ENCODE measurements at places on chromosomes 12 and 14.

- DNase-seq = no peak
Measured at GRCh38 chr12:63052696-63053095, 98.3 kb downstream of the AVPR1A start.

DNA sequence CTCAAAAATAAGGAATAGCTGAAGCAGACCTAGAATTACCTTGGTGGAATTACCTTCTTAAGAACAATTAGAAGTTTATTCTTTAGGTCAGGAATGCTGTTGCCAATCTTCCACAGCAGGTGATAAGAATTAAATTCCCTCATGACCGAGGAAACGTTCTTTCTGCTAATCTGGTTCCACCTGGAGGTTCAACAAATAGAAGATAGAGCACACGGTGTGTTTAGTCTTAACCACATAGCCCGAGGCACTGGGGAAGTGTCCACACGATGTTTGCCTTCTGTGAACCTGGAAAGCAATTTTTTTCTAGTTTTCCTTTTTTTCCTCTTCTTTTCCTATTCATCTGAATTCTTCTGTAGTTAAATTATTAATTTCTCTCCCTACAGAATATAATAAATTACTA, 906.9 kb downstream of the NRXN3 start:
- DNase-seq = no peak

- no peak for DNase-seq
Measured at GRCh38 chr12:39592295-39592694, 27.3 kb downstream of the ABCD2 start.

- DNase-seq = peak; percentile 63
Measured at GRCh38 chr12:98228683-98229539, 286.5 kb upstream of the TMPO start.

DNA sequence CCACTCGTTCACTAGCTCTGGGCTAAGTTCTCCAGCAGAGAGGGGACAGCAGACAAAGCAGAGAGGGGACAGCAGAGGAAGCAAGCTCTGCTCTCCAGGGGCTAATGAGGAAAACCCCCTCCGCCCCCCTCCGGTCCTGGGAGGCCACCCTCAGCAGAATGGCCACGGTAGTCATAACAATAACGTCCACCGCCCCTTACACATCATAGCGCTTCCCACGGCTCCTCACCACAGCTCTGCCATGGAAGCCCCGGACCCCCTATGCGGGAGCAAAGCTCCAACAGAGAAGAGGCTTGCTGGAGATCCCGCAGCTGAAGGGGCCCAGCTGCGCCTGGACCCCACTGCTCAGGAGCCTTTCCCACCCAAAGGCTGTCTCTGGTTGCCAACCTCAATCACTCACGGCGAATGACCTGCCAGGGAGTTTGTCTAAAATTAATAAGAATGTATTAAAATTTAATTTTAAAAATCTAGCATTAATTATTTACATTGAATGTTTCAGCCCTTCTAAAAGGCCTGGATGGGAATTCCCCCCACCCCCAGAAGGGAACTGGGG, 17.4 kb downstream of the BEGAIN start:
- DNase-seq = no peak

DNA sequence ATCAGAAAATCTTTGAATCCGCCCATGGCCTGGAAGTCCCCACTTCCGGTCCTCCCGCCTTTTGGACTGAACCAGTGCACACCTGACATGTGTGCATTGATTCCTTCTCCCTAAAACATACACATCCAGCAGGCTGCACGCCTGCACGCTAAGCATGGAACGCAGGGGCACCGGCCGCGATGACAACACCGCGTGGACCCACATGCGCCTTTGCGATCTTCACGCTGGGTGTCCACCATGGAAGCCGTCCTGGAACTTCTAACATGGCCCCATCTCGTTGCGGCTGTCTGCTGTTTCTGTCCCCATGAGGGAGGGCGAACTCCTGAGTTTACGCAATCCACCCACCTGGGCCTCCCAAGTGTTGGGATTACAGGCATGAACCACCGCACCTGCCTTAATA, 73.7 kb downstream of the GALNT9 start:
- no peak for DNase-seq

- DNase-seq = no peak
Measured at GRCh38 chr12:96864335-96864734, 42.7 kb upstream of the NEDD1 start.

- DNase-seq = no peak
Measured at GRCh38 chr14:64715146-64715627, 11.0 kb downstream of the PLEKHG3 start.

DNA sequence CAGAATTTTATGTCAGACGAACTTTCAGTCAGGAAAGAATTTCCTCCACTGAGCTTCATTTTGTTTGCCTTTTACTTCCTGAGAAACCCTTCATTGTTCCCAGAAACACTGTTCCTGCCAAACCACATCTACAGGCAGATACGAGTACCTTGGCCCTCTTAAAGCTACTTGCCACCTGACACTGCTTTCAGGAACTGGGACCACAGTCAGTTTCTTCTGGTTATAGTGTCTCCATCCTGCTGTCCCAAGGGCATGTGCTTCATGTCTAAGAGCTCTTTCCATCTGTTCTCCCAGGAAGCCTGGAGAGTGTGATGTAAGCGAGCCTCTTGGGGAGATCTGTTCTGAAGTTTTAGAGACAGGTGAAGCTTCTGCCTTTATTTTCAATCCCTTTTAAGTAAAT, 161.7 kb upstream of the PLEKHA5 start:
- no peak for DNase-seq

- peak; percentile 32 for DNase-seq
Measured at GRCh38 chr12:47753021-47754001, 5.4 kb downstream of the RAPGEF3 start.

DNA sequence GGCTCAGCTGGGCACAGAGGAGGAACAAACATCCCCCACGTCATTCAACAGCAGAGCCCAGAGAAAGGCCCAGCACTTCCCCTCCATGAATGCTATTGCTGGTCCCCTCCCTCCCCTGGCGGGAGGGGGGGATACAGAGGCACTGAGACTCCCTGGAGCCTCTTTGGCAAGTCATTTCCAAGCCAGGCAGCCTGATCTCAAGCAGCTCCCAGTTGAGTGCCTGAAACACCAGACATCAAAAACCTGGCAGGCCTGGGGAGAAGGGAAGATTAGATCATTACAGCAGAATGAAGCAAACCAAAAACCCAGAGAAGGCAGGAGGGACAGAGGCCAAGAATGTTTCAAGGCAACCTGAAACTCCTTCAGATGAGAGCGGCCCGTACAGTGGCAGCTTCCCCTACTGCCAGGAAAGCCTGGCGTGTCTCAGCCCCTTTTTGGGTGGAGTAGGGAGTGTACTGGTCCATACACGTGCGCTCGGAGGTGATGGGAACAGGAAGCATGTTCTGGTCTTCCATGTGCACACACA, 92.1 kb downstream of the LRRC74A start:
- peak; percentile 55 for DNase-seq

GRCh38 chr12:130920119-130920703, 33.5 kb upstream of the ADGRD1 start:
- DNase-seq = no peak

- DNase-seq = no peak
Measured at GRCh38 chr12:45357539-45358417, 141.9 kb downstream of the ANO6 start.

DNA sequence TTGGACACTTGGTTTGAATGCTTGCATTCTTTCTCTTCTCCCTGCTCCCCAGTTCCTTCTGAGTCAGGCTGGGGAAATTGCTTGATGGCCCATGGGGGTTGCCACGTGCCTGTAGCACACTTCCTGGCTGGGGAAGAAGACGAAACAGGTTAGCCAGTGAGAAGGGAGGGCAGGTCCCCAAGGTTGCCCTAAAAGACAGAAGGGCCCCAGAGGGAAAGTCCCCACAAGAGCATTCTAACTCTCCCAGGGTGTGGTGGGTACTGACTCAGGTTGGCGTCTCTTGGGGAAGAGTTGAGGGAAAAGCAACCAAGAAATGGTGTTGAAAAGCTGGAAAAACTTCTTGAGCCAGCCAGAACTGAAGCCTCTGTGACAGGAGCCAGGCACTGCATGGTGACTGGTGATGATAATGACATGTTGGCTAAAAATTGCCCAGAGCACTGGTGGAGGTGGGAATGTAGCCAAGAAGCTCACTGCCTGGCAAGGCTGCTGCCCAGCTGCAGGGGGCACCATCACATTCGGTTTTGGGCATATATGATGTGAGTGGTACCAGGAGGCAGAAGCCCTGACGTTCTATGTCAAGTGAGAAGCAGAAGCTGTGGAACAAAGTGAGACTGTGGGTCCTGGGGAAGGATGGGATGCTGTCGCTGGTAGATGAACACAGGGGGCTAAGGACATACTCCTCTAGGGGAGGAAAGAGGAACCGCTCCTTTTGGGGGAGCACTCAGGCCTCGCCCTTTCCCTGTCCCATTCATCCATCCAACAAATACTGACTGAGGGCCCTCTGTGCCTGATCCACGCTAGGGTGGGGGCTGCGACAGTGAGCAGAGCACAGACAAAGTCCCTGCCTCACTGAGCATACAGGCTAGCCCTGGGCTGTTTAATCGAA, 8.1 kb upstream of the RABGGTA start:
- no peak for DNase-seq

All from DMS153 (cell line).